ENCODE measurements at places on chromosomes 1 and 21. TPM values are rescaled to one million over a fixed set of nuclear protein-coding genes. Genes with fewer than 3 reads are reported as not detected.

ADAMTSL4 gene
- total RNA-seq, result 10.5 TPM

TOR3A gene
- 38.2 TPM for total RNA-seq

ZNF670 gene
- 1.1 TPM for total RNA-seq

NCSTN gene
- total RNA-seq, result 77.3 TPM

LCE1A gene
- total RNA-seq, result not detected

SV2A gene
- 30.2 TPM for total RNA-seq

SPRR2A gene
- total RNA-seq, result not detected

LDLRAP1 gene
- total RNA-seq, result 13.5 TPM

KRTAP7-1 gene
- total RNA-seq, result not detected

NBPF12 gene
- 5.1 TPM for total RNA-seq

CCDC27 gene
- not detected for total RNA-seq

CHIA gene
- total RNA-seq, result not detected

CHODL gene
- total RNA-seq, result under 0.01 TPM

C1orf226 gene
- 0.27 TPM for total RNA-seq

SYPL2 gene
- not detected for total RNA-seq

CYP4A11 gene
- not detected for total RNA-seq

RAB3B gene
- under 0.01 TPM for total RNA-seq

SLC2A5 gene
- 63.8 TPM for total RNA-seq

FAM229A gene
- total RNA-seq, result 7.8 TPM

BGLAP gene
- total RNA-seq, result 1.9 TPM

HEATR1 gene
- 18.0 TPM for total RNA-seq

DFFA gene
- total RNA-seq, result 36.6 TPM

MNDA gene
- 1.1 TPM for total RNA-seq

PDZK1 gene
- under 0.01 TPM for total RNA-seq

LMOD1 gene
- not detected for total RNA-seq

ZBTB7B gene
- 22.6 TPM for total RNA-seq

PAQR7 gene
- 25.6 TPM for total RNA-seq

TMEM51 gene
- total RNA-seq, result 0.54 TPM

RHOU gene
- total RNA-seq, result 0.54 TPM

KANK4 gene
- under 0.01 TPM for total RNA-seq

DCDC2B gene
- total RNA-seq, result under 0.01 TPM

VWA5B1 gene
- under 0.01 TPM for total RNA-seq

SPRR5 gene
- total RNA-seq, result not detected

ZNF695 gene
- total RNA-seq, result 1.3 TPM

TCEA3 gene
- total RNA-seq, result not detected

TSSK3 gene
- total RNA-seq, result 0.27 TPM

MRTO4 gene
- total RNA-seq, result 21.0 TPM

SCNM1 gene
- total RNA-seq, result 21.5 TPM

OR6N1 gene
- total RNA-seq, result not detected

PRRX1 gene
- total RNA-seq, result not detected

IQGAP3 gene
- 1.9 TPM for total RNA-seq

DUSP10 gene
- total RNA-seq, result 142 TPM

CLDN17 gene
- not detected for total RNA-seq

AGBL4 gene
- total RNA-seq, result 0.54 TPM

PGM1 gene
- 31.0 TPM for total RNA-seq

FAM177B gene
- total RNA-seq, result 0.27 TPM
